ENCODE measurements at places on chromosomes 2 and 18.

GRCh38 chr18:7646174-7646886, 79.2 kb downstream of the PTPRM start:
- DNase-seq = no peak

DNA sequence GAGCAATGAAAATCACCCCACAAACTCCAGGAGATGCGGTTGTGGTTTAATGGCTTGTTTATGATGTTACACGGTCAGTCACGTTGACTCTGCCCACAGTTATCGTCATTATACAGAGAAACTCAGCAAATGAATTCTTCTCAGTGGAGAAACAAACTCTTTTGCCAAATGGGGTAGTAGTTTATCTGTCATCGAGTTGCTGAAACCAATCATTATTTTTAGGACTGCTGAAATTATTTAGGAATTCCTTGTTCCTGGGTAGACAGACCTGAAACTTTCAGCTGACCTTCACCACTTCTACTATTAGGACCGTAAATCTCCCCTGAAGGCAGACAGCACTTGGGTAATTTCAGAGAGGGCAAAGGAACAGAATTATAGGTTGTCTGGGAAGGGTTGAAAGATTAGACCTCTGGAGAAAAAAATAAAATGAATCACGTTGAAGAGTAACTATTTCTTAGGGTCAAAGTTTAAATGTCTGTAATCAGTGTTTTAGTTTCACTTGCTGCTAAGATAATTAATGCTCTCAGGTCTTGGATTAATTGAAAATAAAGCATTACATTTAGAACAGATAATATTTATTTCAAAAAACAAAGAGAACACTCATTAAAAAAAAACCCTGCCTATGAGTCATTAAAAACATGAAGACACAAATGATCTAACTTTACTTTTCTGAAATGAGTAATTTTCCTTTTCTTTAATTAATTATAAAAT, 52.1 kb upstream of the LYPD6 start:
- no peak for DNase-seq

GRCh38 chr18:52869349-52869923, 529.4 kb downstream of the DCC start:
- DNase-seq = no peak

DNA sequence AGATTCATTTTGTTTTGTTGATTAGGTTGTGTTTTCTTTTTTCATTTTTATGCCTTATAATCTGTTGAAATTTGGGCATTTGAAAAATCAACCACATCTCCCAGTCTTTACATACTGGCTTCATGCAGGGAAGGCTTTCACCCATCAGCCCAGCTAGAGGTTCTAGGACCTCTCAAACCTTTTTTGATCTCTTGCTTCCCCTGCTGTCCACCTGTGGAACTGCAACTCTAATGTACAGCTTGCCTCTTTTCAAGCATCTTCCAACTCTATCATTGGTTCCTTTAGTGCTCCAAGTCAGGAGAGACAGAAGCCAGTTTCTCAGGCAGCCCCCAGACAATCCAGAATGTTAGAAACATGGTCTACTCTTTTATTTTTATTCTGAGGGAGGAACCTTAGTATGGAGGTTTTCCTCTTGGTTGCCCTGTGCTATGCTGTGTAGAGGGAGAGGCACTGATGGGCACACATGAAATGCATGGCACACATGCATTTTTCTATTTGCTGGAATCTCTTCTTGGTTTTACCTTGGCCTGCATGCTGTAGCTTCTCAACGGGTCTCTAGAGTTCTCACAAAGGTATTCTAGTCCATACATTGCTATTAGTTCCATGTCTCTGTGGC, 107.2 kb upstream of the L3MBTL4 start:
- DNase-seq = no peak

DNA sequence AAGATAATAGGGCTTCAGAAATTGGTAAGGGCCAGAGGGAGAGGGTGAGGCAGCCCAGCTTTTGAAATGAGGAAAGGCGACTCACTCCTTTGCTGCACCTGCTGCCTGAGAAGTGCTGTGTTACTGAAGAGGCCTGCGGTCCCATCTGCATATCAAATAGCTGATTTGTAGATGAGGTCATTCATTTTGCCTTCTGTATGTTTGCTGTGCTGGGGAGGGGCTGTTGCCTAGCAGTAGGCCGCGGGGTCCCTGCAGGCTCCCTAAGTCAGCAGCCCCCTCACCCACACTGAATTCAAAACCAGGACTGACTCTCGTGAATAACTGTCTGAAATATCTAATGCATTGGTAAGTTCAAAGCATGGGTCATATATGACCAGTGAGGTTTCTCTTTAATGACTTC, 377.2 kb downstream of the SOX11 start:
- no peak for DNase-seq

- DNase-seq = no peak
Measured at GRCh38 chr2:226609366-226609765, 190.3 kb downstream of the IRS1 start.

- no peak for DNase-seq
Measured at GRCh38 chr18:58570360-58571064, 58.4 kb downstream of the ALPK2 start.

- no peak for DNase-seq
Measured at GRCh38 chr2:61109291-61109690, 43.6 kb downstream of the SANBR start.
